ENCODE measurements at places on chromosomes 3 and 15.

- DNase-seq = no peak
Observed at GRCh38 chr3:183931881-183932280, 47.2 kb upstream of the PARL start.

GRCh38 chr3:174662653-174663052, 196.5 kb upstream of the NAALADL2 start:
- no peak for DNase-seq

DNA sequence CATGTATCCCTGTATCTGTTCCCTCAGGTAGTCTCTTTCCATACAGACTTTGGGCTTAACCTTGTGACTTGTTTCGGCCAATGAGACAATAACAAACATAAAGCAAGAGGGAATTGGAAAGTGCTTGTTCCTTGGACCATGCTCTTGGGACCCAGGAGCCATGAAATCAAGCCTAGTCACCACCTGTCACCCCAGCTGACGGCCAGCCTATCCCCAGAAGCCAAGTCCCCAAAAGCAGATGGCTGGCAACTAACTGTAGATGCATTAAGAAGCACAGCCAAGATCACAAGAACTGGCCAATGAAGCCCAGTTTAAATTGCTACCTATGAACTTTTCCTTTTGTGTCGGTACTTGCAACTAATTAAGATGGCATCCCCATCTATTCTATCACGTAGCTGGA, 822.0 kb downstream of the CADM2 start:
- DNase-seq = peak; percentile 89

DNA sequence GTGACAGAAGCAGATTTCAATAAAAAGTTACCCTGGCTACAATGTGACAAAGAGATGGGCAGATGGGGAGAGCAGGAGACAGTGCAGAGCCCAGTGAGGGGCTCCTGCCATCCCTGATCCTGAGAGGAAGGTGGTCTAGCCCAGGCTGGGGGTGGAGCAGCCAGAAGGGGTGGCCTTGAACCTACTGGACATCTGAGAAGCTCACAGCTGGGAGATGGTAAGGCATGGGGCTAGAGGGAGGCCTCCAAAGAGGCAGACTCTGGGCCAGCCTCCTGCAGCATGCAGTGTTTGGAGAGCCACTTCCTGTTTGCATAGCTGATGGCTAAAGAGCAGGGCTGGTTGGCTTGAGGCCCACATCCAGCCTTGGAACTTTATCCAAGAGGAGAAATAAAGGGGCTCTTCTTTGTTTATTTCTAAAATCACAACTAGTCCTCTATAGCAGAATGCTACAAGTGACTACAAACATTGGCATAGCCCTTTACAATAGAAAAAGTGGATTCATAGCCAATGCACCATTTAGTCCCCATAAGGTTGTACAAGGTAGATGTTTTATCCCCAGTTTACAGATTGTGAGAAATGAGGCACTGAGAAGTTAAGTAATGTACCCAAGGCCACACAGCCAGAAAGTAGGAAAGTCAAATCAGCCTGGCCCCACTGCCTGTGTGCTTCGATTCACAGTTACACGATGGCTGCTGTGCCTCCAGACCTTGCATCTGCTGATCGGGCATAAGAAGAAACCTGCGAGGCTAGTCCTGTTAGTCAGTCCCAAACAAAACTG, 4.6 kb downstream of the EFCC1 start:
- no peak for DNase-seq

GRCh38 chr15:70376929-70377691, 279.4 kb upstream of the TLE3 start:
- DNase-seq = peak; percentile 87

GRCh38 chr3:60552581-60552980, 698.7 kb downstream of the FHIT start:
- no peak for DNase-seq

DNA sequence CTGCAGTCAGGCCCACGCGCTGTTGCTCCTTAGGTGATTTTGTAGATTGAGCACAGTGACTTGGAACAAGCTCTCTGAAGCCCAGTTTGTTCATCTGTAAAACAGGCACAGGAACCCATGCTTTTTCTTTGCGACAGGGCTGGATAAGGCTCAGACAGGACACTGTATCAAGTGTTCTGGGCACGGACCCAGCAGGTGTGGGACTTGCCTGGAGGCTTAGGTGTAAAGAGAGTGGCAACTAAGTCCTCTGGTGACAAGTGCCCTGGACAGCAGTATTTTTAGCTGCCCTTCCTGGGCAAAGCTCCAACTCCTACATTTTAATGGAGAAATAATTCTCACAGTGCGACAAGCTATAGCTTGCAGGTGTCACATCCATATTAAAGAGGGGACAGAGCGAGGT, 32.2 kb downstream of the CD276 start:
- no peak for DNase-seq

DNA sequence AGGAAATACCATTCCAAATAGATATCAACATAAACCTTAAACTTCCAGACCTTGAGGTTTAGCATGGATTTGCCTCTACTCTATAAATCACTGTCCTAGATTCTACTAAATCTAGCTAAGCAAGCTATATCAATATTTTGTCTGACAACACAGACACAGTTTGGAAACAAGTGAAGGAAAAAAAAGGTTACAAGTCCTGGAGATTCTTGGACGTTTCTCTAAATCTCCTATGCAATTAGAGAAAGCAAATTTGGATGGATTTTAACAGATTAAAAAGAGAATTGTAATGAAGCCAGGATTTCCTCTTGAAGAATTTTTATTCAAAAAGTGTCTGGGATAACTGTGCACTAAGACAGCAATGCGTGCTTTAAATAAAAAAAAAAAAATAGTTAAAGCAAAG, 441.1 kb upstream of the DPH6 start:
- DNase-seq = no peak

GRCh38 chr3:76826861-76827260, 213.0 kb upstream of the ROBO2 start:
- no peak for DNase-seq

DNA sequence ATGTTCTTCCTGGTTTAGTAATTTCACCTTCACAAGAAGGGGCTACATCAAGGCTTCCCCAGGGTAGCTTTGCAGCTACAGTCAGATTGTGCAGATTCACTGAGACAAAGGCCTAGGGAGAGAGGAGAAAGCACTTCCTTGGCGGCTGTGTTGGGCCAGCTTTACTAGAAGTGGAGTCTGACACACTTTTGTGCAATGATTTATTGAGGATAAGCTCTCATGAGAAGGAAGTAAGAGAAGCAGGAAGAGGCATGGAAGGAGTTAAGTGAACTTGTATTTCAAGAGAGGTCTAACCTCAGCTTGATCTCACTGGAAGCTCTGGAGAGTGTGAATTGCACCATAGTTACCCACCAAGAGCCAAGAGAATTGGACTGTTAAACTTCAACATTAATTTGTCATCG, 78.9 kb downstream of the TGFBR2 start:
- no peak for DNase-seq

GRCh38 chr3:42979044-42979972, at the start of gene GASK1A:
GASK1A (plus strand) TSS chr3:42979311; CDS start chr3:42979643, 332 bp downstream.
- no peak for DNase-seq

DNA sequence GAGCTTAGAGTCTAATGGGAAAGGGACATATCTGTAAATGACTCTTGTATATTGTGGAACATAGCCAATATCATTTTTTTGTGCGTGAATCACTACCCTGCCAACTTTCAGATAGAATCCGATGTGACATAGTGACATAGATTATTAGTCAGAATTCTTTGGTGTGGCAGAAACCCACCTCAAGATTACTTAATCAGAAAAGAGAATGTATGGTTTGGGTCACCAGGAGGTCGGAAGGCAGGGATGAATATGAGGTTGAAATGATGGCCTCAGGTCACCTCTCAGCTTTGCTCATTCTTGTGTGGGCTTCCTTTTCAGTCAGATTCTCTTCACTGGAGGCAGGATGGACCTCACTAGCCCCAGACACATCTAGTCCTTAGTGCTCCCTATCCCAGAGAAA, 41.4 kb downstream of the SNAPC5 start:
- DNase-seq = no peak
